NCI-H524 (cell line): ENCODE measurements at places on chromosomes 2 and 18.
A peak's percentile ranks its signal among the peaks of the same experiment; 100 is the strongest.

- no peak for DNase-seq
Observed at GRCh38 chr18:61883547-61883946, 9.3 kb downstream of the RNF152 start.

DNA sequence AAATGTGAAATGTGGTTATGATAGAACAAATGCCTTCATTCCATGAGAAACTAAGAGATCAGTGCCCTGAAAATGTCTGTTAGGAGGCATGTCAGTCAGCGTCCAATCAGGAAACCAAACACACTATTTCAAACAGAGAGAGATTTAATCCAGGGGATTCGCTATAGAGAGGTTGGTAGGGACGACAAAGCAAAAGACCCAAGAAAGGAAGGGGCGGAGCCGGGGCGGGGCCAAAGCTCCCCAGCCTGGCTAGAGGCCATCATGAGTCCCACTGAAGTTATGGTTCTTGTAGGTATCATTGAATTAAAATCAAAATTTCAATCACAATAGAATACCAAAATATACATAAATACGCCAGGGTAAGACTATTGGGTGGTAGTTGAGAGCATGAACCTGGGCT, 32.9 kb upstream of the RNF149 start:
- DNase-seq: no peak

DNA sequence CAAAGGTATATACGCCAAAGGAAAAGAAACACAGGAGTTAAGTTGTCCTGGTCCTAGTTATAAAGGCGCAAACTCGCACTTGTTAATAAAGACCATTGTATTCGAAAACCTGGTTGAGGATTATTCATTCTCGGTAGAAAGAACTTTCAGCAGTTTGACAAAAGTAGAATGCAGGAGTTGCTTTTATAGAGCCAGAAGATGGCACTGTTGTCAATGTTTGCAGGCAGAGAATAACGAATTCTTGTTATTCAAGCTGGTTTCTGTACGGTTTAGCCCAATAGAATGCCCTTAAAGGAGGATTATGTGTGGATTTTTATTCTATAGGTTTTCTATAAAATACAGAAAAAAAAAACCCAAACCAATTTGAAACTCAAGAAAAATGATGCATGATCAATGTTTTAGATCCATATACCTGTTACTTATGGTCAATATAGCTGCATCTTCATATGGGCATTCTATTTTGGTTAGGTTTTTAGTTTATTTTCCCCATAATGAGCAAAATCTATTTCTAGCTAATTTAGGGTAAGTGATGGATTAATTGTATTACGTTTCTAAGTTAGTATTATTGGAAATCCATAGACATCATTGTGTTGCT, 510.3 kb downstream of the PLCL1 start:
- no peak for DNase-seq

- DNase-seq: no peak
Observed at GRCh38 chr18:58727776-58728500, 56.7 kb downstream of the MALT1 start.

DNA sequence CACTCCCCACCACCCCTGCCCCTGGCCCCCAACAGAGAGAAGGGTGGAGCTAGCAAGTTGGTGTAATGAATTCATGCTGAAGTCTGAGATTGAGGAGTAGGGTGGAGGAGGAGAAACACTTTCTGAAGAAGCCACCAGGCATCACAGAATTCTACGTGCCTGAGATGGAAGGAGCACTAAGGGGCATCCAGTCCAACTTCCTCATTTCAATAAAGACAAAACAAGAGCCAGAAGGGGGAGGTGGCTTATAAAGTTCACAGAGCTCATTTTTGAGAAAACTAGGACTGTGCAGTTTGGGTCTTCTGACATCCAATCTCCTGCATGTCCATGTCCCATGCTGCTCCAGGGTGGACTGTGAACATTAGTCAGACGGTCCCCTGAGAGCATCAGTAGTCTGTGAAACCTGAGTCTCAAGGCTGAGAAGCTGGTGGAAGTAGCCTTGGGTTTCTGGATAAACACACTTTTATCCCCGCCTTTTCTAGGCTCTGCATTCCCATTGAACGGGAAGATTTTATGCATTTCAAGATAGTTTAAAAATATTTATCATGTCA, 77.7 kb downstream of the TRIM43 start:
- no peak for DNase-seq

- DNase-seq: no peak
Observed at GRCh38 chr2:55810622-55811020, 113.0 kb downstream of the EFEMP1 start.

GRCh38 chr18:66560094-66560493, 43.8 kb downstream of the CDH19 start:
- DNase-seq: no peak

- no peak for DNase-seq
Observed at GRCh38 chr2:9092383-9093282, 89.1 kb upstream of the MBOAT2 start.

DNA sequence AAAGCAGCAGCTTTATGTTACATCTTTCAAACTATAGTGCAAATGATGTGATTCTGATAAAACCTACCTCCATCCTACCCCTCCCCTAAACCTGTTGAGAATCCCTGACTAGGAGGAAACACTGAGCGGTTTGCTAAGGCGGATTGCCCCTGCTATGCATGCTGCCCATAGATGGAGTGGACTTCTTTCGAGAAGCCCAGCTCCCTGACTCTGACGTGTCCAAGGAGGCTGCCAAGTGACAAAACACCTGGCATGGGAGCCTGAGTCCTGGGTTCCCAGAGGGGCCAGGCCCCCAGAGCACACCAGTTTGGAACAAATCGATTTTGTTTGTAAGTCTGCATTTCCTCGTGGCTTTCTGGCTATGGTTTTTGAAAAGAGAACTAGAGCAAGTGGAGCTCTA, 1.4 kb upstream of the UXS1 start:
- DNase-seq: no peak

DNA sequence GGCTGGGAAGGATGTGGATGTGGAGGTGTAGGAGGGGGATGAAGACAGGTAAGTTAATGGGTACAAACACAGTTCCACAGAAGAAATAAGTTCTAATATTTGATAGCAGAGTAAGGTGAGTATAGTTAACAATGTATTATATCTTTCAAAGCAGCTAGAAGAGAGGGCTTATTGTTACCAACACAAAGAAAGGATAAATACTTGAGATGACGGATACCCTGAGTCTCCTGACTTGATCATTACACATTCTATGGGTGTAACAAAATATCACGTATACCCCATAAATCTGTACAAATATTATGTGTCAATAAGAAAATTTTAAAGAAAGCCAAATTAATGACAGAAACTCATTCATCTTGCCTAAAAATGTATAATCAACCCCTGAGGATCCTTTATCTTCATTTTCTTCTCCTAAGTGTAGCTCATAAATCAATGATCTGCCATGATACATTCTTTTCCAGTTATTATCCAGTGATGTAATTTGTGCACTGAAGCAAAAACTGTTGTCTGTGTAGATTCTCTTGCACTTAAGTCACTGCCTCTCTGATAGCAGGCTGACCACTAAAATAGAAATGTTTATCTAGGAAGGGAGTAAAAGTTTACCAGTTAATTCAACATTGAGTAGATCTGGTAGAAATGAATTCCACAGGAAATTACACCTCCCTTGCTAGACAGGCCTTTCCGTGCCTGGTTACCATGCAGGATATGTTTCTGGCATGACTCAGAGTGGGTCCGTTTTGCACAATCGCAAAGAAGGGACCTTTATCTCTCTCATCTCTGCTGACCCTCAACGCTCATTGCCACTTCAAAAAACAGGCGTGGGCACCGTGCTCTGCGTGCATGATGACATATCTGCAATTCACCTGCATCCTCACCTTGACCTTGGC, 249.7 kb upstream of the NCKAP5 start:
- DNase-seq: no peak

DNA sequence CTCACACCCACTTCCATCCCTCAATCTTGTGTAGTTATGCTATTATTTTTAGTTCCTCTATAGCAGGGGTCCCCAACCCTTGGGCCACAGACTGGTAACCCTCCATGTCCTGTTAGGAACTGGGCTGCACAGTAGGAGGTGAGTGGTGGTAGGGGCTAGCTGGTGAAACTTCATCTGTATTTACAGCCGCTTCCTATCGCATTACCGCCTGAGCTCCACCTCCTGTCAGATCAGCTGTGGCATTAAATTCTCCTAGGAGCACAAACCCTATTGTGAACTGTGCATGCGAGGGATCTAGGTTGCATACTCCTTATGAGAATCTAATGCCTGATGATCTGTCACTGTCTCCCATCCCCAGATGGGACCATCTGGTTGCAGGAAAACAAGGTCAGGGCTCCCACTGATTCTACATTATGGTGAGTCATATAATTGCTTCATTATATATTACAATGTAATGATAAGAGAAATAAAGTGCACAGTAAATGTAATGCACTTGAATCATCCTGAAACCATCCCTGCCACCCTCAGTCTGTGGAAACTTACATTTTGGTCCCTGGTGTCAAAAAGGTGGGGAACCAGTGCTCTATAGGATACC, 1.6 kb upstream of the RAB11FIP5 start:
- DNase-seq: no peak

- peak; percentile 77 for DNase-seq
Observed at GRCh38 chr2:188573453-188573852, 281.8 kb downstream of the GULP1 start.

- DNase-seq: no peak
Observed at GRCh38 chr18:7921938-7922587, 354.9 kb downstream of the PTPRM start.

DNA sequence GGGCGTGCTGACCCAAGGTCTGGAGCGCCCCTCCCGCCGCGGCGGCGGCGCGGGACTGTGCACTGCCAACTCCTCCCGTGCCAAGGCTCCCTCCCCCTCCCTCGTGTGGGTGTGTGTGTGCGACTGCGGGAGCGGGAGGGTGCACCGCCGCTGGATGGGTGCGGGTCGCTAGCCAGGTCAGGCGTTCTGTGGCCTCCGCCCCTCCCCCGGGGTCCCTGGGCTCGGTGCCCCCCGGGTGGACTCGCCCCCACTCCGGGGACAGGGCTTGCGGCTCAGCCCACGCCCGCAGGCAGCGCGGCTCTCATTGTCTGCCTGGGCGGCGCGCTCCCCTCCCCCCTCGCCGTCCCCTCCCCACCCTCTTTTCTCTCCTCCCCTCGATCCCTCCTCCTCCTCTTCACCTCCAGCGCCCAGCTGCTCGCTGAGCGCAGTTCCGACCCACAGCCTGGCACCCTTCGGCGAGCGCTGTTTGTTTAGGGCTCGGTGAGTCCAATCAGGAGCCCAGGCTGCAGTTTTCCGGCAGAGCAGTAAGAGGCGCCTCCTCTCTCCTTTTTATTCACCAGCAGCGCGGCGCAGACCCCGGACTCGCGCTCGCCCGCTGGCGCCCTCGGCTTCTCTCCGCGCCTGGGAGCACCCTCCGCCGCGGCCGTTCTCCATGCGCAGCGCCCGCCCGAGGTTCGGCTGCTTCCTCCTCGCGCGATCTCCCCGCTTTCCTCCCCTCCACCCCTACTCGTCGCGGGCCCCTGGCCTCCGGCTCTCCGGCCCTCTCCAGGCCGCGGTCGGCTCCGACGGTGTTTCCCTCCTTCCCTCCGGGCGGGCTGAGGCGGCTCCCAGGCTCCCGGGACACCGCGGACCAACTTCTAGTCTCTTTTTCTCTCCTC, at the start of gene GATA6:
TSS of gene GATA6 (plus strand) at position 579 of the 878 bp plus-strand sequence. CDS start 1,556 bp downstream, outside the sequence.
- peak; percentile 84 for DNase-seq

DNA sequence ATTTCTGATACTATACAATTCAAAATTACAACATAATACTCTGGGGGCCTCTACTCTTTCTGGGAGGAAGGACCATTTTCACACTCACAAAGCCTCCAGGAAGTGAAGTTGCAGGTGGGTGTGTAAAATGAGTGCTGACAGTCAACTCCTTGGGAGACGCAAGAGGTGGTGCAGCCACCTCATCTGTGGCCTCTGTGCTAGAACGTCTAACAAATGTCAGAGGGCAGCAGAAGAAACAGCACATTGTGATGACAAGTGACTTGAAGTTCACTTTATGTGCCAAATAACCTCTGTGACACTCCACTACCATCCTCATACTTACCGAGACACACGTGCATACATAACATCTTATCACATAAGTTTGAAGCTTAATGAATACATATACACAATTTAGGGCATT, 10.2 kb downstream of the RNF103 start:
- no peak for DNase-seq

DNA sequence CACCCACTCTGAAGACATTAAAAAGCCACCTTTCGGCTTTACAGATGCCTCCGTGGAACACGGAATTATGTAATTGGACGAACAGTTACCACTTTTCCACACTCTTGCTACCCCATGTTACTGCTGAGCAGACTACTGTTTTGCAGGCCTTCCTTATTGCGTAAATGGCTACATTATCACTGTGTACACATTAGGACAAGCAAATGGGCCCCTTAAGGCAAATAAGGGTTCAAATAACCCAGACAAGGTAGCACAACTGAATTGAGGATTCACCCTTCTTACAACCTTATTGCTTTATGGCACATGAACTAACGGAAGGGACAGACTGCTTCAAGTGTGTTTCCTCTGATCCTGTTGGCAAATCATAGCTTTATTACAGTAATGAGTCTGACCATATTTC, 832.2 kb upstream of the FANCL start:
- no peak for DNase-seq

DNA sequence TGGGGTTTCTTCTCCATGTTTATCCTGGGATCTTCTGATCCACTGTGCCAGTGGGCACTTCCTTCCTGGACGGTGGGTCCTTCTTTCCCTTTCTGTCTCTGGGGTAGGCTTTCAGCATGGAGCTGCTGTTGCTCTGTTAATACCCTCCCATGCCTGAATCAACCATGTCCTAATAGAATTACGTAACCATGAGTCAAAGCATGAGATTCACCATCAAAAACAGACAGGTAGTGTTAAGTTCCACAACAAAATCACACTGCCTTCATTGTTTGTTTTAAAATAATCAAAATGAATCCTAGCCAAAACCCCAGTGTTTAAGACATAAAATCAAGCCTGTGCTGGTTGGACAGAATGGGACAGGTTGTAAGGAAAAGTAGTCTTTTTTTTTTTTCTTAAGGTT, 37.5 kb downstream of the GNAL start:
- DNase-seq: no peak

GRCh38 chr18:27860701-27861107, 316.2 kb downstream of the CDH2 start:
- no peak for DNase-seq

- no peak for DNase-seq
Observed at GRCh38 chr2:130795431-130795830, 40.1 kb downstream of the AMER3 start.

GRCh38 chr18:13217466-13217961, 1.0 kb upstream of the LDLRAD4 start:
- DNase-seq: peak; percentile 36

GRCh38 chr2:32752205-32752604, 124.4 kb downstream of the TTC27 start:
- DNase-seq: no peak

GRCh38 chr2:120804459-120804858, 68.8 kb downstream of the GLI2 start:
- peak; percentile 54 for DNase-seq
